ENCODE measurements at places on chromosomes 6 and 20. TPM values are rescaled to one million over a fixed set of nuclear protein-coding genes. Genes with fewer than 3 reads are reported as not detected.

DNA sequence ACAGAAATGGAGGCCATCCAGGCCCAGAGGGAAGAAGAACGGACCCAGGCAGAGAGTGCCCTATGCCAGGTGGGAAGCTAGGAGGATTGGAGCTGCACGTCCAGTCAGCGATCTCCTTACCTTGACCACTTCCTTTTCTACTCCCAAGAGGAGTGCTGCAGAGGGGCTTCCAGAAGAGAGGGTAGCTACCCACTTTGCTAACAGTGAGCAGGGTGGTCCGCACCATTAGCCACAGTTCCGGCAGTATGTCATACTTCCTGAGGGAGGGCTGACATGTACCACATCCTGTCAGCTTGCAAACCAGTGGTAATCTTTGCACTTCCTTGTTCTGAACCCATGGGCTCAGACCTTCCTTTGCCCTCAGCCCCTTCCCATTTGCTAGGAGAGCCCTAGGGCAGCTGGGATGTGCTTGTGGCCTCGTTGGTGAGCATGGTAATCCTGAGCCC lies 35.4 kb downstream of the CEP250 start:
- DNase-seq, result peak; percentile 80
- H3K27ac ChIP-seq, result peak overlapping the region; percentile 100

DNA sequence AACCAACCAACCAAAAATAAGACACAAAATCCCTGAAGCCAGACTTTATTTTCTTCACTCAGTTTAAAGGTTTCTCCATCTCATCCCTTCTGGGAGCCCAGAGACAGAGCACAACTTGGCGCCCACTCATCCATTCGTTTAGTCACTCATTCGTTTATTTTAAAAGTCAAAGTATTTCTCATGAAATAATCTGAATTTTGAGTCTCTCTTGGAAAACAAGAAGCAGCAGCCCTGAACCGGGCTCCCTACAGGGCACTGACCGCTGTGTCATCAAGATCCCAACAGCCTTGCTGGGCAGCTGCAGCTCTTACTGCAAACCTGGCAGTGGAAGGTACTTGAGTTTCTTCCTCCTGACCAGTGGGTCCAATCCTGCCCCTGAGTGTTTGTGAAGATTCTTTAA lies 171.6 kb downstream of the THBS2 start:
- H3K27ac ChIP-seq, result no peak overlapping the region
- peaks cover 4% of the 10 kb centered on the region for H3K27me3 ChIP-seq
- DNase-seq, result no peak
- H3K4me3 ChIP-seq, result no peak overlapping the region
- no peaks in the 10 kb centered on the region for H3K36me3 ChIP-seq
- H3K4me1 ChIP-seq, result no peaks in the 10 kb centered on the region

DNA sequence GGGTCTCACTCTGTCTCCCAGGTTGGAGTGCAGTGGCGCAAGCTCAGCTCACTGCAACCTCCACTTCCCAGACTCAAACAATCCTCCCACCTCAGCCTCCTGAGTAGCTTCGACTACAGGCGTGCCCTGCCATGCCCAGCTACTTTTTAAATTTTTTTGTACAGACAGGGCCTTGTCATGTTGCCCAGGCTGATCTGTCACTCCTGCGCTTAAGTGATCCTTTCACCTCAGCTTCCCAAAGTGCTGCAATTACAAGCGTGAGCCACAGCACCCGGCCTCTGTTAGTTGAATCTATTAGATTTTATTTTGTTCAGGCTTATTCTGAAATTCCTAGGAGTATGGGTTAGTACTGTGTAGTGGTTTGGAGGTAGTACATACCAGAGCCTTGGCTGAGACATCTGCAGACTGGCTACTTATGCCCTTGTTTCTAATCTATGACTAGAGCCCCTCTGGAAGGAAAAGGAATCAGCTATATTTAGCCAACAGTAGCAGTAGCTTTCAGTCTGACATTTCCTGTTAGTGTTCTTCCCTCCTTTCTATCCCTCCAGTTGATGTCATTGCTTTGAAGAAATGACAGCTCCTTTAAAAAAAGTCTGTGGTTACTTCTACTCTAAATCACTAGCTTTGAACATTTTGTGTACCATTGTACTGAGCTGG lies 74.4 kb downstream of the ITCH start:
- no peaks in the 10 kb centered on the region for H3K27me3 ChIP-seq
- peaks cover 13% of the 10 kb centered on the region for H3K36me3 ChIP-seq
- peak overlapping the region; percentile 39 for H3K27ac ChIP-seq
- H3K4me1 ChIP-seq, result peaks cover 11% of the 10 kb centered on the region
- no peak for DNase-seq
- H3K4me3 ChIP-seq, result no peak overlapping the region

The IL17F gene
- 0.86 TPM for total RNA-seq

The SLA2 gene
- 53.5 TPM for total RNA-seq

Data from activated CD8-positive, alpha-beta T cell treated with anti-CD3 and anti-CD28 coated beads for 36 hours (primary cell).